ENCODE measurements at places on chromosomes 5 and 9. TPM values are rescaled to one million over a fixed set of nuclear protein-coding genes. Genes with fewer than 3 reads are reported as not detected.
A peak's percentile ranks its signal among the peaks of the same experiment; 100 is the strongest.

Gene MOB3B
- 0.20 TPM for total RNA-seq

DNA sequence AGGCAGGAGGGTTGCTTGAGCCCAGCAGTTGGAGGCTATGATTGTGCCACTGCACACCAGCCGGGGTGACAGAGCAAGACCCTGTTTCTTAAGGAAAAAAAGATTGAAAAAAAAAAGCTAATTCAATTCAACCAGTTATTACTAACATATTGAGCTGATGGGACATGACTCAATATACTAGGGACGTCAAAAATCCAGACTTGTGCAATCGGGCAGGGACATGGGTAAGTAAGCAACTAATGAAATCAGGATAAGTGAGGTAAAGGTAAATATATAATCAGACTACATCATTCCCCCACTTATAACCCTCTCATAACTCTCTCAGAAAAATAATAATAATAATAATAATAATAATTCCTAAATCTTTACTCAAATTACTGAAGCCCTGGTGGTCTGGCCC lies 975 bp upstream of the HAVCR1 start:
- DNase-seq, result no peak
- H3K4me3 ChIP-seq, result no peak overlapping the region
- H3K36me3 ChIP-seq, result no peaks in the 10 kb centered on the region
- H3K27ac ChIP-seq, result no peak overlapping the region

Gene UGT3A1
- not detected for total RNA-seq

DNA sequence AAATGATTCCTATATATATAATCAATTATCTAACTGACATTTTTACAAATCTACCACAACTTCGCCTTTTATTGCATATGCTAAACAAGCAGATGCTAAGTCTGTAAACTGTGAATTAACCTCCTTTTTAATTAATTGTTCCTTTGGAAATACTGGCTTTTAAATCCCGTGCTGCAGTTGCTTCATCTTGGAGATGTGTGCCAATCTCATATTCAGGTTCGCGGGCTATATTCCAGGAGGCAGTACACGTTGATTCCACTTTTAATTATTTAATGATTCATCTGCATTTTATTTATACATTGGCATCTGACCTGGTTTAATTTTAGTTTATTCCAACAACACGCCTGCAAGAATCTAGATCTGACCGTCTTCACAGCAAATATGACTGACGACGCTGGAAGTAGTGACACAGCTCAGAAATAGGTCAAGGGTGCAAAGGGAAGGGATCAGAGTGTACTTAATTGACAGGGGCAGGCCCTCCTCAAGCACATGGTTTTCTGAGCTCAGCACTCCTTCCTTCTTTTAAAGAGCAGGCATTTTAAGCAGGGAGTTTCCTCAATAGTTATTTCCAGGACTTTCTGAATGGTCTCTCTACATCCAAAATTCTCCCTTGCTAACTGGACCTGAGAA lies 125.2 kb downstream of the GLIS3 start:
- H3K36me3 ChIP-seq, result no peaks in the 10 kb centered on the region
- no peaks in the 10 kb centered on the region for H3K27me3 ChIP-seq
- no peak for DNase-seq
- no peak overlapping the region for H3K27ac ChIP-seq
- no peak overlapping the region for H3K4me3 ChIP-seq

DNA sequence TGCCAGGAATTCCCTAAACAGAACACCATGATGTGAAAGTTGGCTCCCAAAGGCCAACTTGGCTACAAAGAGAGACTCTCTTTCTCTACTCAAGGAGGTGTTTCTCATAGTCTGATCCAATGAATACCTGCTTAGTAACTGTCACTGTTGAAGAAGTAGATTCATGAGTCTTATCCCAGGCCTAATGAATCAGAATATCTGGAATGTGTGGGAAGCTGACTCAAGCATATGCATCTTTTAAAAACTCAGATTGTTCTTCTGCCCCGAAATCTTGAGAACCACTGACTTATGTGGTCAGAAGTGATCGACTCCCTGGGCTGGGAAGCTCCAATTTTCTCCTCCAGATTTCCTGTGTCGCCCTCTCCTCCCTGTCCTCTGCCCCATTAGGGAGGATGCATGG lies 345.6 kb downstream of the PLK2 start:
- DNase-seq, result no peak
- no peak overlapping the region for H3K27ac ChIP-seq
- H3K4me3 ChIP-seq, result no peak overlapping the region
- no peaks in the 10 kb centered on the region for H3K36me3 ChIP-seq

GRCh38 chr5:113293068-113293974 lies 141.5 kb downstream of the TSSK1B start:
- H3K27me3 ChIP-seq, result peaks cover 22% of the 10 kb centered on the region
- DNase-seq, result no peak
- H3K4me3 ChIP-seq, result peak overlapping the region; percentile 79

GRCh38 chr9:4020038-4020754 lies 279.7 kb downstream of the GLIS3 start:
- H3K4me1 ChIP-seq, result no peaks in the 10 kb centered on the region
- no peak for DNase-seq
- H3K27ac ChIP-seq, result no peak overlapping the region

DNA sequence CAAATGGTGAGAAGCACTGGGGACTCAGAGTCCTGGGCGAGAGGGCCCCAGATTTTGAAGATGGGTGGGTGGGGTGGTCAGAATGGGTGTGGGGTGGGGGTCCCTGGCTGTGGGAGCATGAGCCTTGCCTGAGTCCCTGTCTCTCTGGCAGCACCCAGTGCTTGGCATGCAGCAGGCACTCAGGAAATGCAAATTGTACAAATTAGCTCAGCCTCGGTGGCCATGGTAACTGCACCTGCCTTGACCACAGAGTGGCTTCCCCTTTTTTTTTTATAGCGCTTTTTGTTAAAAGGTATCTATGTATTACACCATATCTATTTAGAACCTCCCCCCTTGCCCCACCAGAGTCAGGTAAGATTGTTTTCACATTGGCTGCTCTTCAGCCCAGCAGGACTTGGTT lies 19.2 kb upstream of the PITX1 start:
- H3K27ac ChIP-seq, result no peak overlapping the region
- no peaks in the 10 kb centered on the region for H3K27me3 ChIP-seq
- no peaks in the 10 kb centered on the region for H3K4me1 ChIP-seq

GRCh38 chr9:89817151-89817950 lies 212.5 kb downstream of the GADD45G start:
- H3K4me1 ChIP-seq, result no peaks in the 10 kb centered on the region
- peaks cover 13% of the 10 kb centered on the region for H3K27me3 ChIP-seq
- no peak overlapping the region for H3K4me3 ChIP-seq
- H3K27ac ChIP-seq, result no peak overlapping the region
- no peaks in the 10 kb centered on the region for H3K36me3 ChIP-seq

DNA sequence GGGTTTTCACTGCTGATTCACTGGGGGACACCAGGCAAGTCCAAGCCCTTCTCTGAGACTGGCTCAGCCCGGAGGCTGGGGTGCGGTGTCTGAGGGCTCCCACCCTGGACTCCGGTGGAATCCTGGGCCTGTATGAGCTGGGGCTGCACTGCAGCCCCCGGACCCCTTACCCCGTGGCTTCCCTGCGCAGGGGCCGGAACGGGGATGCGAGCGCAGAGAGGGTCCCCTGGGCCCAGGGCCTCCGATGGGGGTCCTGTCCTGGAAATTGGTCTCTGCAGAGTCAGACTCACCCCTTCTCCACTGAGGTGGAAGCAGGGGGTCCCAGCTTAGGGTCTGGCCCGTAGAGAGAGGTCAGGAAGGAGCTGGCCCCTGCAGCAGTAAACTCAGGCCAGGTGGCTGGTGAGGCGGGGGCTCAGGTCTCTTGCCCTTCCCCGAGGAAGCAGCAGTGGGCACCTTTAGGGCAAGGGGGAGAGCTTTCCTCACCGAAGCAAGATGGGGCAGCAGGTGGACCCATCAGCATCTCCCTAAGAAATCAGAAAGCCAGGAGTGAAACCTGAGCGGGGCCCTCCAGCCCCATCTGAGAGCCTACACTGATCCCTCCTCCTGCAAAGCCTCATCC lies 1.6 kb upstream of the VAV2 start:
- H3K4me1 ChIP-seq, result peaks cover 11% of the 10 kb centered on the region
- DNase-seq, result no peak
- H3K36me3 ChIP-seq, result no peaks in the 10 kb centered on the region
- H3K4me3 ChIP-seq, result peak overlapping the region; percentile 73
- H3K27me3 ChIP-seq, result no peaks in the 10 kb centered on the region

DNA sequence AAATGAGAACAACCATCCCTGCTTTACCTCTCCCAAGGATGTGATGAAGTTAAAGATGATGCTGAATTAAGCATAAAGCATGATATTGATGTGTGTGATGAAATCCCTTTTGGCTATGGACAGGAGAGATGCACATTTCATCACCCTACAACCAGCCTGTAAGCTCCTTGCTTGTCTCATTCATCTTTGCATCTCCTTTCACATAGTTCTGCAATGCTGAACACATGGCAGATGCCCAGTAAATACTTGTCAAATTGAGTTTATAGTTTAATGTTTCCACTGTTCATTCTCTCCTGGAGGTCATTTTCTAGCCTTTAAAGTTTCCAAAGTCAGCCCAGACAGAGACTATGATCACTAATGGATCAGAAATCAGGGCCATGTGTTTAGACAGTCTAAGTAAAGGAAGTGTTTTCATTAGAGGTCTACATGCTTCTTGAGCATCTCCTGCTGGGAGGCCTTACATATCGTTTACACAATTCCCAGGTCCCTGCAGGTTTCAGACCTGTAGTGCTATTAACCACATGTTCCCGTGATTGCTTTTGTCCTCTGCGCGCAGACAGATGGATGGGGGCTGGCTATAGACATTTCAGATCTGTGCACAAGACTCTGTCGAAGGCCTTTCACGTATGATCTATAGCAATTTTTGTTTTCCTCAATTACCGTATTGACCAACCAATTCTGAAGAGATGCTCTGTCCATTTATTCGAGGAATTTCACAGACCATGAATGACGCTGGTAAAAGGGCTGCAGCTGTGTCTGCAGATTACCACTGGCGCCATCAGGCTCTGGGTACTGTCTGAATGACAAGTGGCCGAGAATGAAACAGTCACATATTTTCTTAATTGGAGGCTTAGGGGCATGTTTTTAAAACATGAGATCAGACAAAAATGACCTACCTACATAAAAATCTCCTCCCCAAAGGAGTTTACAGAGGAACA lies 49.0 kb upstream of the CKMT2 start:
- H3K36me3 ChIP-seq, result peaks cover 7% of the 10 kb centered on the region
- no peak overlapping the region for H3K27ac ChIP-seq
- H3K27me3 ChIP-seq, result no peaks in the 10 kb centered on the region
- DNase-seq, result no peak
- H3K4me1 ChIP-seq, result no peaks in the 10 kb centered on the region
- H3K4me3 ChIP-seq, result no peak overlapping the region

DNA sequence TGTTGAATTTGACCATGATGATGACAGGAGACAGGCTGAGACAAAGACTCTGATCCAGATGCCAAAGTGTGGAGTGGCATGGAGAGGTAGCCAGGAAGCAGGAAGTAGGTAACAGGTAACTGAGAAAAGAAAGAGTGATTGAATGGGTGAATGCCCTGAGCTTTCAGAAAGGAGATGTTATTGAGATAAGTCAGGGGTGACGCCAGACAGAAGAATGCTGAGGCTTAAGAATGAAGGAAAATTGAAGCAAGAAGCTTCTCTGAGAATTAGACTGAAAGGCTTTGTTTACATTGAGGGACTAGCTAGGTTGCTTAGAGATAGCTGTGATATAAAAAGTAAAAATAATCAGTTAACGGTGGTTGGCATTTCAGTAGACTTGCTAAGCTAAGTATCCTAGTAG lies 165.7 kb downstream of the PSAT1 start:
- no peaks in the 10 kb centered on the region for H3K4me1 ChIP-seq
- H3K27me3 ChIP-seq, result no peaks in the 10 kb centered on the region
- no peaks in the 10 kb centered on the region for H3K36me3 ChIP-seq
- H3K27ac ChIP-seq, result no peak overlapping the region
- no peak for DNase-seq
- no peak overlapping the region for H3K4me3 ChIP-seq

- no peak overlapping the region for H3K4me3 ChIP-seq
- H3K36me3 ChIP-seq, result no peaks in the 10 kb centered on the region
- DNase-seq, result no peak
- H3K27me3 ChIP-seq, result no peaks in the 10 kb centered on the region
- H3K27ac ChIP-seq, result no peak overlapping the region
Measured at GRCh38 chr5:117691081-117691870, 1116.7 kb upstream of the SEMA6A start.

Measured in CD8-positive, alpha-beta memory T cell (primary cell).